ENCODE measurements at places on chromosomes 3 and 15.

- DNase-seq: no peak
Measured at GRCh38 chr3:46351646-46352045, 2.3 kb upstream of the CCR2 start.

DNA sequence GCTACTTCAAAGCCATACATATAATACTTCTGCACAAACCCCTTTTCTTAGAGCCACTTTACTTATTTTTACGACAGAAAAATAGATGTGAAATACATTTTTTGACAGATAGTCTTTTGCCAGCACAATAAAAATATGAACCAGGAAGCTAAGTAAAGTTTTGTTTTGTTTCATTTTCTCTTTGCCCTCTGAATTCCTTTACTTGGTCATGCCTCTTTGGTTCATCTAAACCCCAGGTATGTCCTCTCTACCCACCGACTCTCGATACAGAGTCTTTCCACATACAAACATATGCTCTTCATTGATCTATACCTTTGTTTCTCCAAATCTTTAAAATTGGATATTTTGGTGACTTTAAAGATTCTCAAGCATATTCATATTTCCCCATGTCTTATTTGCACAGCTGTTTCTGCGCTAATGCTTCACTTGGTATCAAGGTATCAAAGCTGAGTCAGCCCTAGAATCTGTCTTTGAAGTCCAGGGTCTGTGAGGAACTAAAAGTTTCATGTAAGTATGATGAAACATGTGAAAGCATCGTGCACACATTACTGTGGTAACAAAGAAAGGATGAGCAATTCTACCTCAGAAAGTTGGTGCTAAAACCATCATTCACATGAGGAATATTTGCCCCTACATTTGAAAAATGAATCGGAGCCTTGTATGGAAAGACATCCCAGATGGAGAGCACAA is 845.4 kb downstream of the NAALADL2 start:
- DNase-seq: no peak

GRCh38 chr3:188796122-188796631 is 375.6 kb upstream of the TPRG1 start:
- DNase-seq: peak; percentile 96

DNA sequence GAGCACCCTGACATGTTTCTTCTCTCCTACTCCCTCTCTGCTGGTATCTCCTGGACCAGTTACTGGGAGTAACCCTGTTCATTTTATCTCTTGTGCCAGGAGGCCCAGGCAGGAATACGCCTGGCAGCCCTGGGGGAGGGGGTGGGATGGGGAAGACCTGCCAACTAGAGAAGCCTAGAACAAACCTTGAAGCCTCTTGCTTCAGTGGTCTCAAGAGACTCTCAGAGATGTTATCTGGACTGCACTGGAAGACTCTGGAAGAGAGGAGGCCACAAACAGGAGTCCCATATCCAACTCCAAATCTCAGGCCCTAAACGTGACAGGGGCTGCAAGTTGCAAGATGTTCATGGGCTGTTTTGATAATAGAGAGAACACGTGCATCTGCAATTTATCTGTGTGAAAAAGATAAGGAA is at the start of gene EPB42:
Gene EPB42, minus strand, starts transcription at position 28 of the 413 bp plus-strand sequence. CDS start 193 bp downstream, outside the sequence.
- DNase-seq: no peak

GRCh38 chr3:155232605-155233004 is 60.9 kb downstream of the STRIT1 start:
- peak; percentile 83 for DNase-seq

DNA sequence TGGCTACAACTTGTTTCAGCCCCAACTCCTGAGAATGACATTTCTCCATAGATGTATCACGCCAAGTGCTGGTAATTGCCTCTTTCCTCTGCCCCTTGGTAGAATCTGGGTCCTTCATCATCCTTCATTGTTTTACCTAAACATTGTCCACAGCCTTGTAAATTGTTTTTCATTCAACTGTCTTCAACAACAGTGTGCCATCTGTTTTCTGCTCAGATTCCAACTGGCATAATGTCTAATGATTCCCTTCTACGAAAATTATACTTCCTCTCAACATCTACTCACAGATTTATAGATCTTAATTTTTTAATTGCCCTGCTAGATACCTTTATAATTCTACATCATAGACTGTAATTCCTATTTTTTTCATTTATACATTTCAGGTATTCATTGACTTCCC is 226.9 kb downstream of the TPRG1 start:
- DNase-seq: no peak

GRCh38 chr15:54307252-54307902 is 329.1 kb downstream of the UNC13C start:
- DNase-seq: no peak

DNA sequence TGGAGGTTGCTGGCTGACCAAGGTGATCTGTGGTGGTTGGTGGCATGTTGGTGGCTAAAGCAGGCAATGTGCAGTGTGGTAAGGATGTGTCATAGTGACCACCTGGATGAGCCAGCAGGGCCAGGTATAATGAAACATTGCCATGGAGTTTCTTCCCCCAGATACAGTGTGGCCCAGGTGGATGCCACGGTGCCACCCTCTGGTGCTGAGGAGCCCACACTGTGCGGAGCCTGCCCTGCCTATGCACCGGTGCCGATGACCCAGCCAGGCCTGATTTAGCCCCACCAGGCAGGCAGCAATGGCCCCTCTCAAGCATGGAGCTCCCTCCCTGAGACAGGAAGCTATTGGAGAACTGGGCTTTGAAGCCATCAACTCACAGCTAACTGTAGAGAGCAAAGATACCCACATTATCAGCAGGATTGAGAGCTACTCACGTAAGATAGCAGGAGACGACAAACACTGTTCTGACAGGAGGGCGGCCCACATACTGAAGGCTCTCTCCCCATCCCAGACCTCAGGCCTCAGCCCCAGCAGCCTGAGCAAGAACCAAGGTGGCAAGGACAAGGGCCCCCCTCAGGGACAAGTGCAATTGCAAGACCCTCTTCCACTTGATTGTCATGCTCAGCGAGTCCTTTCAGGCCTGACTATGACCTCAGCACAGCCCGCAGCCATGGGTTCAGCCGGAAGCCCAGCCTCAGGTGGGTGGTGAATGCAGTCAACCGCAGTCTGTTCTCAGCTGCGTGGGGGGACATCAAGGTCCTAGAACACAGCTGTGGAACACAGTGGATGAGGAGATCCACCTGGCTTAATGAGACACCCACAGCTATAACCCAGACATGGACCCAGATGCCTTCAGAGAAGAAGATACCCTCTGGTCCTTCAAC is 82.8 kb upstream of the CDV3 start:
- DNase-seq: no peak

- no peak for DNase-seq
Measured at GRCh38 chr3:81931265-81932251, 170.1 kb upstream of the GBE1 start.

DNA sequence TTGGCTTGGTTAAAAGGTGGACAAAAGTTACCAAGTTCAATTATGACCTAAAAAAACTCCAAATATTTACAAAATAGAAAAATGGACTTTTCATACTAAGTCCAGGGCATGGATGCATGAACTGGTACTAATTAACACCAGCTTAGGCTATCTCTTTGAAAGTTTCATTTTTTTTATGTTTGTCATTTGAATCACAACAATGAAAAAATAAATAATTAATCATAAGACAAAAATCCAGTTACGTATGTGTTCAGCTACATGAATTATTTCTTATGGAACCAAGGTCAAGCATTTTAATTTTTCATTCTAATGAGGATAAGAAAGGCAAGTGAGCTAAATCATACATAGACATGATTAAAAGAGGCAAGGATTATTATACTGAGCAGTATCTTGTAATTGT is 23.7 kb upstream of the STRIT1 start:
- no peak for DNase-seq

Measured in brain microvascular endothelial cell (primary cell).